Activated T-cell treated with anti-CD3 and anti-CD28 coated beads, Interleukin-2, amount 50 U/mL, for 1 hour (primary cell): ENCODE measurements at places on chromosomes 16 and 17.

DNA sequence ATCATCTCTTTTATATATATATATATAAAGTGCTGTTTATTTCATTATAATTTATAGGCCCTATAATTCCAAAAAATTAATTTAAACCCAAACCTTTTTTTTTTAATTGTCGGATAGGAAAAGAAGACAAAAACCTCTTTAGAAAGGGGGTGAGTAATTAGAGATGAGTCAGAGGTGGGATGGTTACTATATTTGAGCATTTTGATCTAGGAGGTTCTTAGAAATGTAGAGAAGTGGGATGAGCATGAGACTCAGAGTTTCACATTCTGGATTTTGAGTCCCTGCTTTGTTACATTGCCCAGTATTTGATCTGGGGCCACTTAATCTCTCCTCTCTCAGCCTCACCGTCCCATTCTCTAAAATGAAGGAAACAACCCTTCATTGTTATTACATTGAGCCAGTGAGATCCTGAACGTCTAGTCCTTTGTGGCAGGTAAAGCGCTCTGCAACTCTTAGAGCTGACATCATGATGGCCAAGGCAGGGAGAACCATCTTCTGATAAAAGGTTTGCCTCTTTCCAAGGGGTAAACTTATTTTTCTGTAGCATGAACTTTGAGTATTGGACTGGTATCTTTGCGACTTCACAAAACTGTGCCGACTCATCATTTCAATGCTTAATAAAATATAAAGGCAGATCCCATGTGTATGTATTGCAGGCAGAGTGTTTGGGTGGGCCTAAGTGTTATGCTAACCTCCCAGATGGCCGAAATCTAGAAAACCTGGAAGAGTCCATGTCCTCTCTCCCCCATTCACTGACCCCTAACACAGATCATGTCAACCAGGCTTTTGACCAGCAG, 21.3 kb downstream of the HS3ST3B1 start:
- no peak for DNase-seq

DNA sequence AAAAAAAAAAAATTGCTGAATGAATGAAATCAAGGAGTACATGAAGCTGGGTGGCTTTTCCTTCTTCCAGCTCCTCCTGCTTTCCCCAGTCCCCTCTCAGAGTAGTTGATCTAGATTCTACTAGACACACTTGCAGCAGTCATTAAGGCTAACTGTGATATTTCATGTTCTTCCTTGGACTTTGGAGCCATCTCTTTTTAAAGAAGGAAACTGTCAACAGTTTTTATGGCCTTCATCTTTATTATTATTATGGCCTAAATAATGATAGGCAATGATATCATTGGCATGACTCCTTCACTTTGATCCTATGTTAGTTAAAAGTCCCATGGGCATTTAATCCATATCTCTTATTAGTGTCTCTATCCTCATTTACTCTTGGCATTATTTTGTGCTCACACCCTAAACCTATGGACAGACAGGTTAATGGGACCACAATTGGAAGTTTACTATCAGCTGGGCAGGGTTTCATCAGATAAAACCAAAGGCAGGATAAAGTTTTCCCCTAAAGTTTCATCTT, 9.7 kb downstream of the C17orf78 start:
- DNase-seq = no peak

- DNase-seq = no peak
Measured at GRCh38 chr16:19432429-19432828, 14.7 kb downstream of the TMC5 start.

- no peak for DNase-seq
Measured at GRCh38 chr17:78621720-78622490, 44.7 kb upstream of the DNAH17 start.

DNA sequence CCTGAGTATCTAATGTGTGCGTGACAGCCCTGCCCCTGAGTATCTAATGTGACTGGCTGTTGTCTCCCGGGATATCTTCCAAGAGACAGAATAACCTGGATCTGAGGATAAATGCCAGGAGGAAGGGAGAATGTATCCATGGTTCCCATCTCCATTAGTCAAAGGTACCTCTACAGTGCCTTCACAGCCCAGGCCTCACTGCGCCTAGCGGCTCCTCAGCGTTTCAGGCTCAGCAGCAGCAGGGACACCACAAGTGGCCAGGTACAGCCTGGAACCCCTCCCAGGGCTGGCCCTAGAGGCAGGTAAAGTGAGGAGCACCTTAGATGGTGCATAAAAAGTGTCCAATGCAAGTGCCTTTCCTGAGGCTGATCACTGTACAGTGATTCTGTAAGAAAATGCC, 32.0 kb downstream of the SOCS3 start:
- no peak for DNase-seq
